Left ventricle myocardium inferior (tissue), 1 donor: ENCODE measurements at places on chromosomes 1 and 21. TPM values are rescaled to one million over a fixed set of nuclear protein-coding genes. Genes with fewer than 3 reads are reported as not detected.

DNA sequence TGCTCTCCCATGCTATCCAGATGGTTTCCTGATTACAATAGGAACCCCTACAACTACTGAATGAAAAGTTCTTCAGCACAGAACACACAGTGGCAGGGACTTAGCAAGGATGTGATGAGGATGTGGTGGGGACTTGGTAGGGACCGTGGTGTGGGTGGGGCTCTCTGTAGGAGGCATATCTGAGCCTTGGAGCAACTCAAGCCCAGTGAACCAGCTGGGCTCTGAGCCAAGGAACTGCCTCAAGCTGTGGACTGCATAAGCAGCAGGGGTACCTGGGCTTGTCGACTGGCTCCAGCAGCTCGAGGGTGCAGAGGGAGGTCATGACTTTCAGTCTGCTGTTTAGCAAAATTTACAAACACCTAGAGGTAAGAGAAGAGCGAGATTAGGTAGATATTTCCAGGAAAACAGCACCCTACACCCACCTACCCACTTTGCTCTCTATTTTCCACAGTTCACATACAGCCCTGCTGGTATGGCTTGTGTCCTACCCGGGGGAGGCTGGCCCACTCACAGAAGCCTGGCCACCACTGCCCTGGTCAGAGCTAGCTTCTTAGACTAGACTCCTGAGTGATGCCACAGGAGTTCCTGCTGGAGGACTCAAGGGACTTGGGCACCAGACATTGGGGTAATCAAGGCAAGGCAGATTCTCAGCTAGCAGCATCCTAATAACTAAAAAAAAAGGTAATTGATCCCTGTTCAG is 86.8 kb upstream of the GCLM start:
- peaks cover 17% of the 10 kb centered on the region for H3K27me3 ChIP-seq
- DNase-seq, result no peak
- H3K4me3 ChIP-seq, result no peak overlapping the region

Gene CHRNB2
- not detected for total RNA-seq

DNA sequence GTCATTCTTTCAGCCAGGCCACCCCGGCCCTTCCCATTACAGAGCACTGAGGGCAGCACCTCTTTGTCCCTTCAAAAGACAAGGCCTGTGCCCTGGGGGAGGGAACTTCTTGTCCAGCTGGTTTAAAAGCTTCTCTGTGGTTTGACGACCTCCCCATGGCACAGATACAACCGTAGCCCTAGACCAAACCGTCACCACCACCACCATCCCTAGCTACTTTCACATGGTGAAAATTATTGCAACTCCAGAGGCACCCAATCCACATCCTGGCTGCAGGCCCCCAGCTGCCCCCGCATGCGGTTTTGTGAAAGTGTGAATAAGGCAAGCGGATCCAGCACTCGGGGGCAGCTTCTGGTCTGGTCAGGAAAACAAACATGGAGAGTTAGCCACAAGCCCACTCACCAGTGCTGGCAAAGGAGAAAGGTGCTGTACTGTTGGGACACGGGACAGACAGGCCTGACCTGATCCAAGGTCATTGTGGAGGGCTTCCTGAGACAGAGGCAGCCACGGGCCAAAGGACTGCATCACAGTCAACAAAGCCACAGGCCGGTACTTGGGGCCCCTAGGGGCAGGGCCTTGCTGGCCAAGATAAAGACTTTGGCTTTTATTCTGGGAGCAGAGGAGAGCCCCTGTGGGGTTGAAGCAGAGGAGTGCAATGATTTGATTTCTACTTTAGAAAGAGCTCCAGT is 31.2 kb downstream of the CDCA8 start:
- H3K4me3 ChIP-seq, result no peak overlapping the region
- H3K27ac ChIP-seq, result no peak overlapping the region
- H3K4me1 ChIP-seq, result no peaks in the 10 kb centered on the region

GRCh38 chr1:110489973-110490542 is 28.9 kb downstream of the KCNA10 start:
- no peak overlapping the region for H3K27ac ChIP-seq
- no peaks in the 10 kb centered on the region for H3K27me3 ChIP-seq
- DNase-seq, result no peak
- no peaks in the 10 kb centered on the region for H3K36me3 ChIP-seq

DNA sequence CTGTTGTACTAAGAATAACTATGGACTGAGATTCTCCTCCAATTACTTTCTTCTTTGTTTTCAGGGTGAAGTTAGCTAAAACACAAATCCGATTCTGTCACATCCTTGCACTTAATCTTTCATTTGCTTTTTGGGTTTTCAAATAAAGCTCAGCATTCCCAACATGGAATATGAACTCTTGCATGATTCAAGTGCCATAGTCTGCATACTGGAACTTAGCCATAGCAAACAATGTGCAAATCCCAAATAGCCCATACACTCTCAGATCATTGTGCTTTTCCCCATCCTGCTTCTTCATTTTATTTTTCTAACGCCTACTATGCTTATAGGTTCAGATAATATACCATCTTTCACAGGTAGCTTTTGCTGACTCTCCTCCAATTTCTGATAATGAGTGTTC is 455.8 kb upstream of the PRMT6 start:
- H3K36me3 ChIP-seq, result no peaks in the 10 kb centered on the region
- no peak overlapping the region for H3K27ac ChIP-seq
- H3K4me3 ChIP-seq, result no peak overlapping the region
- H3K4me1 ChIP-seq, result no peaks in the 10 kb centered on the region
- DNase-seq, result no peak

Gene NHLH1
- total RNA-seq, result not detected

DNA sequence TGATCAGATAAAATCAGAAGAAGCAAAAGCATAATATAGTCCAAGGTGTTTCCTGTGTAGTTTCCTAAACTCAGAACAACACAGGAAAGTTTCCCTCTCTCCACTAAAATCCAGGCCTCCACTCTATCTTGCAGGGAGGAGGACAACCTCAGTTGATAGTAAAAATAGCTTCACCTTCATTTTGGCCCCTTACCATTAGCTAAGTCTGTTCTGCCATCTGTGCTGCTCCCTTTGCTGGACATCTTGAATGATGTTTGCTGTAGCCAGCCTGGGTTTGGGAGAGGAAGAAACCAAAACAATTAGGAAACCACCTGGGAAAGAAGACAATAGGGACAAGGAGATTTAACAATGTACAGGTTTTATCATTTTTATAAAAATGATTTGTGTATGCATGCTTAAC is 18.6 kb downstream of the DCAF8 start:
- peaks cover 37% of the 10 kb centered on the region for H3K36me3 ChIP-seq
- H3K4me1 ChIP-seq, result peaks cover 64% of the 10 kb centered on the region
- no peak for DNase-seq
- H3K4me3 ChIP-seq, result peak overlapping the region; percentile 1
- no peaks in the 10 kb centered on the region for H3K27me3 ChIP-seq
- H3K27ac ChIP-seq, result peak overlapping the region; percentile 71

Gene KCNH1
- not detected for total RNA-seq

GRCh38 chr1:24385160-24385940 is 28.2 kb downstream of the STPG1 start:
- H3K27ac ChIP-seq, result peak overlapping the region; percentile 41
- peaks cover 13% of the 10 kb centered on the region for H3K4me1 ChIP-seq
- no peak for DNase-seq
- H3K4me3 ChIP-seq, result no peak overlapping the region
- H3K36me3 ChIP-seq, result peaks cover 11% of the 10 kb centered on the region
- H3K27me3 ChIP-seq, result no peaks in the 10 kb centered on the region

Gene SLAMF9
- not detected for total RNA-seq

DNA sequence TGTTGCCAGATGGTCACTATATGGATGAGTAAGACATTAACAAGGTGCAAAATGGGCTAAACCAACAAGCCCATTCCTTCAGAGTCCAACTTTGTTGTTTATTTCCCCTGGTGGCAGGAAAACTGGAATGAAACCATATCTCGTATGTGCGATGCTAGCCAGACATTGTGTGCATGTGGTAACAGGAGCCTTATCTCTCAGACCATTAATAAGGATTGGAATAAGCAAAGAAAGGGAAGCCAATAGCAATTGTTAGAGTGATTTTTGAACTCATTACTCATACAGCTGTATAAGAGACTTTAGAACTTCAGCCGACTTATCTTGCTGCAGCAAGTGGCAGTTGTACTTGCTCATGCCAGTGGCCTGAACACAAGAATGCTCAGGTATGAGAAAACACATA is 30.0 kb upstream of the HMCN1 start:
- H3K4me3 ChIP-seq, result no peak overlapping the region
- no peaks in the 10 kb centered on the region for H3K4me1 ChIP-seq
- DNase-seq, result no peak
- H3K36me3 ChIP-seq, result no peaks in the 10 kb centered on the region
- no peak overlapping the region for H3K27ac ChIP-seq
- peaks cover 7% of the 10 kb centered on the region for H3K27me3 ChIP-seq

Gene FBXO28
- total RNA-seq, result 18.8 TPM

DNA sequence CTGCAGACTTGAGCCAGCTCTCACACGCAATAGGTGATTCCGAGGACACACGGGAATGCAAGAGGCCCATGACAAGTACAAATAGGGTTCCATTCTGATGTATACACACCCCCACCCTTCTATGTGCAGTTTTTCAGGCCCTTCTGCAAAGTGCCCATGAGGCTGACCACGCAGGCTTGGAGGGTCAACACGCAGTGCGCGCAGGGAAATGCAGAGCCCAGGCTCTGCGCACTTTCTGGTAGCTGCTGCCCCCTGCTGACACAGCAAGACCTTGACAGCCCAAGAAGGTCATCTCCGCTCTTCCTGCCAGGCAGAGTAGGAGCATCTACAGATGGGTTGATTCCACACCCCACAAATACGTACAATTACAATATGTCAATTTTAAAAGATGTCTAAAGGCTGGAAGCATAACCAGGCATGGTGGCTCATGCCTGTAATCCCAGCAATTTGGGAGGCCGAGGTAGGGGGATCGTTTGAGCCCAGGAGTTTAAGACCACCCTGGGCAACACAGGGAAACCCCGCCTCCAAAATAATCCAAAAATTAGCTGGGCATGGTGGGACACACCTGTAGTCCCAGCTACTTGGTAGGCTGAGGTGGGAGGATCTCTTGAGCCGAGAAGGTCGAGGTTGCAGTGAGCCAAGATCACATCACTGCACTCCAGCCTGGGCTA is 18.5 kb downstream of the SH3BP5L start:
- peak; percentile 46 for DNase-seq
- H3K4me1 ChIP-seq, result peaks cover 43% of the 10 kb centered on the region
- H3K27ac ChIP-seq, result no peak overlapping the region
- H3K27me3 ChIP-seq, result peaks cover 4% of the 10 kb centered on the region

Gene NID1
- 40.4 TPM for total RNA-seq

Gene HSD3B1
- not detected for total RNA-seq

- H3K36me3 ChIP-seq, result peaks cover 19% of the 10 kb centered on the region
- DNase-seq, result no peak
Observed at GRCh38 chr21:37088186-37088735, 15.2 kb downstream of the TTC3 start.

Gene FMO1
- 0.49 TPM for total RNA-seq

DNA sequence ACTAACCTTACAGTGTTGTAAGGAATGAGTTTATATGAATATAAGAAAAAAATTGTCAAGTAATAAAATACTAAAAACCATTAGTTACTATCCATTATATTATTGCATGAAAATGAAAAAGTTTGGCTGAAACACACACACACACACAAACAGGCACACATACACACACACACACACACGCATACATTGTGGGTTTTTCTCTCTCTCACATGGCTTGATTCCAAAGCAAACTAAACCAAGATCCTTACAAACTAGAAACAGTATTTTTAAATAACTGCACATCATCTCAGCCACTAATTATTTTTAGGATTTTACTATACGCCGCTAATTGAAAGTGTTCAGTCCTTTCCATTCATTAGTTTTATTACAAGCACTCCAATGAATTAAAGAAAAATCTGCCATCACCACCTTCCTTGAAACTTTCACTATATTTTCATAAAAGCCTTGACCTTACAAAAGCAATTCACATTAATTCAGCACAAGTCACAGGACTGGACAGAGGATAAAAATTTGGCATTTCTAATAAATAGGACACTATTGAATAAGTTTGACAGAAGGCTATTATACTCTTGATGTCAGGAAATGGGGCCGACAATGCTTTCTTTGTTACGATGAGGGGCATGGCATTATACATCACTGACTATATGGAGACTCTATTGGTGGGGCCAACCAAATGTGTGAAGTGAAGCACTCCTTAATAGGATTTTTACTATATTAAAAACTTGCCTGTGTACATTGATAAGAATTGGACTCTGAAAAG is 187.0 kb upstream of the ESRRG start:
- no peak overlapping the region for H3K27ac ChIP-seq
- no peaks in the 10 kb centered on the region for H3K36me3 ChIP-seq
- H3K4me3 ChIP-seq, result no peak overlapping the region
- H3K27me3 ChIP-seq, result no peaks in the 10 kb centered on the region
- peaks cover 14% of the 10 kb centered on the region for H3K4me1 ChIP-seq

GRCh38 chr1:31591425-31592093 is 15.2 kb downstream of the TINAGL1 start:
- no peak overlapping the region for H3K4me3 ChIP-seq
- peaks cover 68% of the 10 kb centered on the region for H3K4me1 ChIP-seq
- no peaks in the 10 kb centered on the region for H3K27me3 ChIP-seq

Gene THEM5
- total RNA-seq, result not detected

- no peaks in the 10 kb centered on the region for H3K36me3 ChIP-seq
- H3K4me3 ChIP-seq, result no peak overlapping the region
- H3K27ac ChIP-seq, result no peak overlapping the region
- no peaks in the 10 kb centered on the region for H3K27me3 ChIP-seq
Observed at GRCh38 chr1:241947354-241947753, 10.2 kb upstream of the BECN2 start.

DNA sequence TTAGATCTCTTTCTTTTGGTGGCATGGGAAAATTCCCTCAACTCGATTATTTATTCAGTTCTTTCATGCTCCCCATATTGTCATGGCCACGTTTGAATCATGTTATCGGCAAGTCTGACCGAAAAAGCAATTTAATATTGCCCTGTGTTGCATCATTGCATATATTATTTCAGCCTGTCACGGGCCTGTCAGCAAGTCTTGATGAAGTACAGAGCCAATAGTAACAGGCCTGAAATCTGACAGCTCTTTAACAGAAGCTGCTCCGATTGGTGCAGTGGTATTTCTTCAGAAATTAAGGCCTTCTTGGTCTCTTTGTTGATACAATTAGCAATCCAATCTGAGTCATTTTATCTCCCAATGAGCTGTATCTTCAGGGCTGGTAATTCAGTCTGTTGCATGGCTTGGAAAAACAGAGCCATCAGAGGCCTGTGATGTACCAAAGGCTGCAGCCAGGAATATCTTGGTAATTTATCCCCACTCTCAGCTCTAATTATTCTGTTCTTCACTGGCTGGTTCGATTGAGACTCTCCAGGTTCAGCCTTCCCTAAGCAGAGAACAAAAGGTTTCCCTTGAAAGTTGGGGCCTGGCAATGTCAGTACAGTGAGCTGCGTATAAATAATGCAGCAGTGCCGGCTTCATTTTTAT is 149.5 kb downstream of the FGGY start:
- peaks cover 50% of the 10 kb centered on the region for H3K4me1 ChIP-seq
- H3K27me3 ChIP-seq, result no peaks in the 10 kb centered on the region
- no peak for DNase-seq
- H3K4me3 ChIP-seq, result no peak overlapping the region
- peak overlapping the region; percentile 74 for H3K27ac ChIP-seq
